ENCODE measurements at places on chromosomes 5 and 9.

DNA sequence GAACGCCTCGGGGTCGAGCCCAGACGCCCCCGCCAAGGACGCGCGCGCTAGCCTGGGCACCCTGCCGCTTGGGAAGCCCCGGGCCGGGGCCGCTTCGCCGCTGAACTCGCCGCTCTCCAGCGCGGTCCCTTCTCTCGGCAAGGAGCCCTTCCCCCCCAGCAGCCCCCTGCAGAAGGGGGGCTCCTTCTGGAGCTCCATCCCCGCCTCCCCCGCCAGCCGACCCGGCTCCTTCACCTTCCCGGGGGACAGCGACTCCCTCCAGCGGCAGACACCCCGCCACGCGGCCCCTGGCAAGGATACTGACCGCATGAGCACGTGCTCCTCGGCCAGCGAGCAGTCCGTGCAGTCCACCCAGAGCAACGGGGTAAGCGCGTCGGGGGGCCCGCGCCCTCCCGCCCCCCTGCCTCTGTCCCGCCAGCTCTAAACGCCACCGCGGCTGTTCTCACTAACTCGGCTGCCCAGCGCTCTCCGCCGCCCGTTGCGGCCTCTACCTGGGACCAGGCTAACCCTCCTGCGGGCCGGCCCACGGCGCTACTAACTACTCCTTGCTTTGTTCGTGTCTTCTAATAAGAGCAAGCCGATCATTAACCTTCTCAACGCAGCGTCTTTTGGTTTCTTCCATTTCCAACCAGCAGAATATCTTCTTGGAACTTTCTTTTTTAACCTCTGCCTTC lies 93.6 kb upstream of the OTULINL start:
- DNase-seq = no peak

GRCh38 chr9:123544007-123544827 lies 188.2 kb downstream of the CRB2 start:
- DNase-seq = no peak

- DNase-seq = no peak
These were observed 23.7 kb downstream of the BICD2 start for GRCh38 chr9:92740969-92741368.

DNA sequence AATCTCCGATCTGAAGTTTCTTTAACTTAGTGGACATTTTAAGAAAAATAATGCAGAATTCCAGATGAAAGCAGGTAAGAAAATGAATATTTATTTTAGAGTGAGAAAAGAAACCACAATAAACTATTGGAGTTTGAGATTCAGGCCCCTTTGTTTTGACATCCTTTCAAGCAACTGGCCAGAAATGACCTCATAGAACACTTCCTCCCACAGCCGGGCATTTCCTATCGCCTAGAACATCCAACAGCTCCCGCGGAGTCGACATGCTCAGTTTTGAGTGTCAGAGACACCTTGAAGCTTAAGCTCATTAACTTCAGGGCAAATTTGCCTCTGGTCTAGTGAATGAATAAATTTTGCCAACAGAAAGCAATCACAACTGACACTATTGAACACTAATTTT lies 369.2 kb downstream of the TLE4 start:
- DNase-seq = no peak

GRCh38 chr9:126650404-126651341 lies 36.9 kb downstream of the LMX1B start:
- no peak for DNase-seq

DNA sequence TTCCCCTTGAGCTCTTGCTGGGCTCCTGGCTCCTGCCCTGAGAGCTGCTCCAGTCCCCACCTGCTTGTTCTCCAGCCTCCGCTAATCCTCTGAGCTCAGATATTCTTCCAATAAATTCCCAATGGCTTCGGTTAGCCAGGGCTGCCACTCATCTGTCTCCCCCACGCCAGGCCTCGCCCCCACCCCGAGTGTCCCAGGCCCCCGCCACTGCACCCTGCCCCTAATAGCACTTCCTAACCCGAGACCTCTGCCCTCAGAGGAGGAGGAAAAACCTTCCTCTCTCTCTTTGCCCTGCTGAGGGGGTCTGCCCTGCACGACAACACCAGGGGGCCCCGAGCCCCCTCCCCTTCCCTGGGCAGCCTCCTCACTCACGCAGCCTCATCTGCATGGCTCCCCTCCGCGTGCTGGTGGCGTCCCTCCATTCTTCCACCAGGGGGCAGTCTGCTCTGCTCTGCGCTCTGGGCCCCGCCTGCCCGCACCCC lies 5.4 kb upstream of the LCN15 start:
- no peak for DNase-seq

DNA sequence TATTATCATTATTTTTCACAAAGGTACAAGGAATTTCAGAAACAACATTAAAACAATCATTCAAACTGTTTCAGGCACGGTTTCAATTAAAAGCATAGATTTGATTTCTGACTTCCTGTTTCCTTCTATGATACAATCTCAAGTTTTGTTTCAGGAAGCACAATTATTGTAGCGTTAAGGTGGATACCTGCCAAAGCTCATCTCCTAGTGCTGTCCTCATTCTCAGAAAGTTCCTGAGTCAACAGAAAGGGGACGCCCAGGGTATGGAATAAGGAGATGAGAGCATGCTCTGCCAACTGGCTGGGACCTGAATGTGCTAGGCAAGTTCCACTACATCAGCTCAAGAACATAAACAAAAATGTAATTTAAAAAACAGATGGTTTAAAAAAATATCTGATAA lies 2.0 kb upstream of the TRIM14 start:
- DNase-seq = no peak

- DNase-seq = no peak
These were observed 27.2 kb downstream of the DEPDC1B start for GRCh38 chr5:60672693-60673264.

GRCh38 chr5:142495531-142495930 lies 170.7 kb upstream of the SPRY4 start:
- no peak for DNase-seq

GRCh38 chr5:136957428-136957827 lies 541.7 kb downstream of the SPOCK1 start:
- DNase-seq = no peak

- no peak for DNase-seq
These were observed 156.4 kb upstream of the RASEF start for GRCh38 chr9:83219154-83219923.

DNA sequence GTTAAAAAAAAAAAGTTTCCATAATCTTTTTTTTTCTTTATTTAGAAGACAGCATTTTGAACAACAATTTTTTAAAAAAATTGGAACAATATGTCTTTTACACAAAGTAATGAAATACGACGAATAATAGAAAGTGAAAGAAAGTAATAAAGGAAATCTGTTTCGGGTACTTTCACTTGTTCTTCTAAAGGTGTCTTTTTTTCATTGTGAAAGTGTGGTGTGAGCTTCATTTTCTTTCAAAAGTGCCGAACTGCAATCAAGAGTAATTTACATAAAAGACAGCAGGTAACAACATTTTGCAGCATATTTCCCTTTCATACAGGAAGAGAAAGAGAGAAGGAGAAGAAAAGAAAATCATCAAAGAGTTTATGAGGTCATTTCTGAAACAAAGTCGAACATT lies 159.7 kb upstream of the CDH12 start:
- DNase-seq = no peak

DNA sequence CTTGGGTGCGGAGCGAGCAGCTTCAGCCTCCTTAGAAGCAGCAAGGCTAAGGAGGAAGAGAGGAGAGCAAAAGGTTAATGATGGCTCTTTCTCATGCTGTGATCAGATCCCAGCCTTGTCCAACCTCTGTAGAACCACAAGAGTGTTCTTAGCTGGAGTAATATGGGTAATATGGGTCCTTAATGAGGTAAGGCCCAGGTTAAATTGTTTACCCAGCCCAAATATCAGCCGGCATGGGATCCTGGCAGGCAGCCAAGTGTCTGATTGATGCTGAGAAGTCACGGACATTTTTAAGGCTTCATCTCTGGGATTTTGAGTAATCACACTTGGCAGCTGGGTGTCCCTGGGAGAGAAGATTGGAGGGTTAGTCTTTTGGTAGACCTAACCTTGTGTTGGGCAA lies 32.3 kb downstream of the GLRA1 start:
- DNase-seq = no peak

DNA sequence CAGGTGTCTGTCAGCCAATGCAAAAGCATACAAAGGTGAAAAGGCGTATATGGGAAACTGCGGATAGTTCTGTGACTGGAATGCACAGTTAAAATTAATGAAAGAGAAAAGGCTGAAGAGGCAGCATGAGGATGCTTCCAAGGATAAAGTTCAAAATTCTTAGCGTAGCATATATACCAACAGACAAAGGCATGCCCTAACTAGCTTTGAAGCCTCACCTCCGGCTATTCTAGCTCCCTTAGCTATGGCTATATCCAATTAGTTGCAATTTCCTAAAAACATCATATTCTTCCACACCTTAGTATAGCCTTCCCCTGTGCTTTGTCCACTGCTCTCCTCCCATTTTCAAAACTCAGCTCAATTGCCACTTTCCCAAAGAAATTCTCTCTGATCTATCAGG lies 1.4 kb upstream of the DNAJA1 start:
- DNase-seq = no peak

DNA sequence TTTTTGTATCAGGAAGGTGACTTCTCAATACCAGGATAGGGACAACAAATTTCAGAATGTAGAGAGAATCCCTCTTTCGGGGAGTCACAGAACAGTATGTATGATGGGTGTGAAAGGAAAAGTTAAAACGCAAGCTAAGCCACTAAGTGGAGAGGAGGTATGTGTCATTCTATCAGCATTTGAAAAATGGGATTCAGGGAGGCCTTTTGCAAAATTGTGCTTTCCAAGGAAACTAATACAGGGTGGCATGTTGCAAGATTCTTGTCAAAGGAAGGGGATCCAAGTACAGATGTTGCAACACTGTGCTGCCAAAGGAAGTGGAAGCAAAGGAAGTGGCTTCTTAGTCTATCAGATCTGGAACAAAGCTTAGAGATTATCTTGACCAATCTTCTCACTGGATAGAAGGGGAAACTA lies 12.6 kb upstream of the TNIP1 start:
- no peak for DNase-seq

DNA sequence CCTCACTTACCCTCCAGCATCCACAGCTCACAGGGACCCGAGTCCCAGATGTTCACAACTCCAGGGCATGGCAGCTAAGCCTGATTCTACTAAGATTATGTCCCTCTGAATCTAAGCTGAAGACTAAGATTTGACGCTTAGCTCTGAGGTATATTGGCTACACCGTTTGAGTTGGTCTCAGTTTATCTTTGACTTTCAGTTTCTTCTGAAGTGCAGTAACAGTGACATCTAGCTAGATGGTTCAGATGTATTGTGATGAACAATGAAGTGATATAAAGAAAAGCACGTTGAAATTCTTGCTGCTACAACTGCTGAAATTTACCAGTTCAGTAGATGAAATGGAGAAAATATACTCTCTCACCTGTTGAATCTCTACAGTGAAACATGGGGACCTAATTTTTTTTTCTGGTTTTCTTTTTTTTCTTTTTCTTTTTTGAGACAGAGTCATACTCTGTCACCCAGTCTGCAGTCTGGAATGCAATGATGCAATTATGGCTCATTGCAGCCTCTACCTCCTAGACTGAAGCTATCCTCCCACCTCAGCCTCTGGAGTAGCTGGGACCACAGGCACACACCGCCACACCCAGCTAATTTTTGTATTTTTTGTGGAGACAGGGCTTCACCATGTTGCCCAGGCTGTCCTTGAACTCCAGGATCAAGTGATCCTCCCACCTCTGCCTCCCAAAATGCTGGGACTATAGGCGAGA lies 15.7 kb downstream of the RFK start:
- DNase-seq = no peak

DNA sequence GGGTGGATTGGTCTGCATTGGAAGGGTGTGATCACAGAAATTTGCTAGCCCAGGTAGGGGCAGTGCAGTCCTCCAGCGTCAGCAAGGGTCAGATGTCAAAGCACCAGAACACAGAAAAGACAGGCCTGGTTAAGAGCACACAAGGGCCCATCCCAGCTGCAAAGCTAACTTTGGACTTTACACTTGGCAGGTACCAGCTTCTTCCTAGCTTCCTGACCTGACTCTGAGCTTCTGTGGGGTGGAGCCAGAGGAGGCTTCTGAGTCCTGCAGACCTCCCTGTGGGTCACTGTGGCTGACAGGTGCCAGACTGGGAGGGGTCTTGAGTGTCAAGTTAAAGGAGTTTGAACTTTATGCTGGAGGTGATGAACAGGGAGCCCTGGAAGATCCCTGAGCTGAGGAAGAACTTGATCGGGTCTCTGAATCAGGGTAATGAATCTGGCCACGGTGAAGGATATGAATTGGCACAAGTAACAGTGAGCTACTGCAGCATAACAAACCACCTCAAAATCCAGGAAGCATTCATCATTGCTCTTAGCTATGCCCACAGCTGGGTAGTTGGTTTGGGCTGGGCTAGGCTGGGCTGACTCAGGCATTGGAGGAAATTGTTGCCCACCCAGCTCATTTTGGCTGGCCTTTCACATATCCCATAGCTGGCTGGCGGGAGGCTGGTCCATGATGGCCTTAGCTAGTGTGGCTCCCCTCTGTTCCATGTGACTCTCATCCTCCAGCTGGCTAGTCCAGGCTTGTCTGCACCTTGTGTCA lies 63.4 kb downstream of the BARX1 start:
- no peak for DNase-seq

DNA sequence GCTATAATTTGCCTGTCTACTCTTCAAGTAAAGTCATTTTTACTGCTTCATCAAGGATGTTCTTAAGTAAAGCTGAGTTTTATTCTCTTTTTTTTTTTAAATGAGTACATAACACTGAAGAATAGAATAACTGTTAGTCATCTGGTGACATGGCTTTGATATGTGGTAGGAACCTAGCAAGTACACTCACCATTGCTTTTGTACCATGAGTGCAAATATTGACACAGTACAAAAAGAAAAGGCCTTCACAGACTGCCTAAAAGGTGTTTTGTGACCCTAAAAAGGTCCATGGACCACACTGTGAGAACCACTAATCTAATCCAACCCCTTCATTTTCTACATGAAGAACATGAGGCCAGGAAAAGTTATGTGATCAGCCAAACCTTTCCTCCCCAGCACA lies 55.0 kb downstream of the ECPAS start:
- no peak for DNase-seq

DNA sequence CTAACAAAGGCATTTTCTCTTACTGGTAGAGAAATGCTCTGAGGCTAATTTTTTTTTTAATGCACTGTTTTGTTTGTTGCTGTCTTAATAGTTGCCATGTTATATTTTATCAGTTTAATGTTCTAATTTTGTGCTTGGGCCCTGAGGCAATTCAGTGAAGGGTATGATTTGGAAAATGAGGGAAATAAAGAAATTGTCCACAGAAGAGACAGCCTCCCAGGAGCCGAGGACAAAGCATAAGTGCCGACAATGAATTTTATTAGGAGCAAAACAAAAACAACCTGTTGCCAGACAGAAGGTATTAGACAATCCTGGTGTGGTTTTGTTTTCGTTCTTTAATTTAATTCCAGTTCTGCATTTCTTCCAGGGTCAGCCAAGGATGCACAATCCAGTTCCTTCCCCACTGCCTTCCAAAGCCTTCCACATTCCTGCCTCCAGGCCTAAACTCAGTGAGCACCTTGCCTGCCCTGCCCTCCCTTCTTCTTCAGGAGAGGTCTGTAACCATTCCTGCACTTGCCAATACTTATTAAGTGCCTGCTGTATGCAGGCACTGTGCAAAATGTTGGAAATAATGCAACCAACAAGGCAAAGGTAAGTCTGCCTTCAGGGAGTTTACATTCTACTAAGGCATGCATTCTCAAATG lies 4.3 kb upstream of the TCOF1 start:
- DNase-seq = no peak
